ENCODE measurements at places on chromosomes 11 and 22. TPM values are rescaled to one million over a fixed set of nuclear protein-coding genes. Genes with fewer than 3 reads are reported as not detected.
A peak's percentile ranks its signal among the peaks of the same experiment; 100 is the strongest.

- no peaks in the 10 kb centered on the region for H3K27me3 ChIP-seq
- peak; percentile 67 for DNase-seq
- H3K4me1 ChIP-seq, result peaks cover 33% of the 10 kb centered on the region
- H3K36me3 ChIP-seq, result peaks cover 72% of the 10 kb centered on the region
- no peak overlapping the region for H3K4me3 ChIP-seq
Observed at GRCh38 chr11:45880772-45881570, 4.5 kb upstream of the MAPK8IP1 start.

- H3K36me3 ChIP-seq, result peaks cover 1% of the 10 kb centered on the region
- DNase-seq, result no peak
- H3K4me3 ChIP-seq, result no peak overlapping the region
- H3K4me1 ChIP-seq, result no peaks in the 10 kb centered on the region
- H3K27ac ChIP-seq, result no peak overlapping the region
Observed at GRCh38 chr11:103317118-103317517, 207.9 kb downstream of the DYNC2H1 start.

- no peak overlapping the region for H3K4me3 ChIP-seq
- no peak overlapping the region for H3K27ac ChIP-seq
- H3K4me1 ChIP-seq, result no peaks in the 10 kb centered on the region
- no peaks in the 10 kb centered on the region for H3K27me3 ChIP-seq
- no peak for DNase-seq
Observed at GRCh38 chr11:112770487-112770886, 190.7 kb upstream of the NCAM1 start.

DNA sequence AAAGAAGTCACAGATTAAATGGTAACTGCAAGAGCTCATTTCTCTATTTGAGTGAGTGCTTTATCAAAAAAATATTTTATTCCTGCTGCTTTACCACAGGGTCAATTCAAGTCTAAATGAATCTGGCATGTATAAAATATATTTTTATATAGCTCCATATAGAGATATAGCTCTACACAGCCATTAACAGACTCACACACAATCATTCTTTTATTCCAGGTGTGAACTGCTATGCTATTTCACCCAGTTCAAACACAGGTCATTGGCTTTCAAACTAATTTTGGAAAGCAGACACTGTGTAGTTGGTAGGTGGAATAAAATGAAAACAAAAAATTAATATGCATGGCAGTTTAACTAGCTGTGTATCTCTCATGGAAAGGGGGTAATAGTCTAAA is 63.1 kb downstream of the MAML2 start:
- H3K4me1 ChIP-seq, result peaks cover 37% of the 10 kb centered on the region
- no peak overlapping the region for H3K27ac ChIP-seq
- DNase-seq, result no peak
- no peaks in the 10 kb centered on the region for H3K27me3 ChIP-seq
- H3K4me3 ChIP-seq, result no peak overlapping the region
- H3K36me3 ChIP-seq, result no peaks in the 10 kb centered on the region

- no peak overlapping the region for H3K4me3 ChIP-seq
- no peak overlapping the region for H3K27ac ChIP-seq
Observed at GRCh38 chr11:111785886-111786412, 19.8 kb upstream of the PPP2R1B start.

- H3K4me3 ChIP-seq, result no peak overlapping the region
- no peak overlapping the region for H3K27ac ChIP-seq
- no peak for DNase-seq
- no peaks in the 10 kb centered on the region for H3K4me1 ChIP-seq
- no peaks in the 10 kb centered on the region for H3K27me3 ChIP-seq
Observed at GRCh38 chr11:103998826-103999508, 37.5 kb upstream of the DDI1 start.

- no peak overlapping the region for H3K4me3 ChIP-seq
- H3K4me1 ChIP-seq, result no peaks in the 10 kb centered on the region
Observed at GRCh38 chr11:64581057-64581523, 9.9 kb upstream of the SLC22A12 start.

DNA sequence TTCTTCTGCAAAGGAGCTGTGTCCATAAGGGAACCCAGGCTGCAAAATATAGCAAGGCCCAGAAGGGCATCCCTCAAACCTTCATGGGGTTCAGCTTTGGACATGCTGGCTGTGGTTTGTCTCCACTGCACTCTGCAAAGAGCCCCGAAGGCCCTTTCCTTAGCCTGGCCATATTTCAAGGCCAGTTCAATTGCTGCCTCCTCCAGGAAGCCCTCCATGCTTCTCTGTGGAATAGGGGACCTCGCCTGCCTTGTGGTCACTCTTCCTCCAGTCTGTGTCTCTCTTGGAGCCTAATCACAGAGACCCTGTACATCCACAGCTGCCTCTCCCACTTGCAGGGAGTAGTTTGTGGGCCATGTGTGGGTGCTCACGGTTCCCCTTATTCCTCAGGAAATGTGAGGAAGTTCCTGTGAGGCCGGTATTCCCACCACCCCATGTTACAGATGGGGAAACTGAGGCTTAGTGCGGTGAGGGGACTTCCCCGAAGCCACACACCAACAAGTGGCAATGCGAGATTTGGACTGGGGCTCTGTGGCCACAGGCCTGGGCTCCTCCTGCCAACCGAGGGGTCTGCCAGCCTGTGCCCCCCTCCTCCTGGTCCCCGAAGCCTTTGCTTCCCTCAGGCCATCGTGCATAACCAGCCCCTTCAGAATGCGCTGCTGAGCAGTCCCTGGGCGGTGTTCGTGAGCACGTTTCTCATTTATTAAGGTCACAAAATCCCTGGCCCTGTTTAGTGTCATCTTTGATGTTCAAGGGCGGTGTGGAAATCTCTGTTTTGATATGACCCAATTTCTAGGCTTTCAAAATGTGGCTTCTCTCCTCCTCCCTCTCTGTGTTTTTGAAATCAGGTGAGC is 65.8 kb downstream of the PARVB start:
- no peak for DNase-seq
- H3K4me1 ChIP-seq, result peaks cover 43% of the 10 kb centered on the region
- no peak overlapping the region for H3K4me3 ChIP-seq
- no peak overlapping the region for H3K27ac ChIP-seq
- peaks cover 11% of the 10 kb centered on the region for H3K36me3 ChIP-seq

DNA sequence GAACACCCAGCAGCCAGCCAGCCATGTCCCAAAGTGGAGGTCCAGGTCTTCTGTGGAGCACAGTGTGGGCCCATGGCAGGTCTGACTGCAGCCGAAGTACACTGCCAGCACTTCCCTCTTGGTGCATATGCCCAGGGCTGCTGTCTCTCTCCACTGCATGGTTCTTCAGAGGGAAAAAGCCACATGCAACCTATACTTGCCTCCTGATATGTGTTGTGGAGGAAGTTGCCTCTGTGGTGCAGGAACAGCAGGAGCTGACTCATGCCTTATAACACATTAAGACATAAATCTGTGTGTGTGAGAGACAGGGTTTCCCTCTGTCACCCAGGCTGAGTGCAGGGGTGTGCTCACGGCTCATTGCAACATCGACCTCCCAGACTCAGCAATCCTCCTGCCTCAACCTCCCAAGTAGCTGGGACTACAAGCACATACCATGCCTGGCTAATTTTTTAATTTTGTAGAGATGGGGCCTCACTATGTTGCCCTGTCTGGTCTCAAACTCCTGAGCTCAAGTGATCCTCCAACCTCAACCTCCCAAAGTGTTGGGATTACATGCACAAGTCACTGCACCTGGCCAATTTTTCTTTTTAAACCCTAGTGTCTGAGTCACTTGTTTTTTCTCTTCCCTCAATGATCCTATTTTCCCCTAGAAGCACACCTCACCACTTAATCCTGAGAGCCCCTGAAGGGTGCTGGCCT is 98.8 kb downstream of the MPPED2 start:
- no peaks in the 10 kb centered on the region for H3K36me3 ChIP-seq
- H3K4me1 ChIP-seq, result peaks cover 34% of the 10 kb centered on the region
- H3K4me3 ChIP-seq, result no peak overlapping the region
- DNase-seq, result peak; percentile 41
- no peak overlapping the region for H3K27ac ChIP-seq

GRCh38 chr22:37818409-37819104 is 4.6 kb upstream of the GALR3 start:
- H3K4me3 ChIP-seq, result peak overlapping the region; percentile 54
- no peak overlapping the region for H3K27ac ChIP-seq
- H3K27me3 ChIP-seq, result peaks cover 6% of the 10 kb centered on the region
- peak; percentile 83 for DNase-seq
- H3K4me1 ChIP-seq, result peaks cover 24% of the 10 kb centered on the region
- peaks cover 26% of the 10 kb centered on the region for H3K36me3 ChIP-seq

DNA sequence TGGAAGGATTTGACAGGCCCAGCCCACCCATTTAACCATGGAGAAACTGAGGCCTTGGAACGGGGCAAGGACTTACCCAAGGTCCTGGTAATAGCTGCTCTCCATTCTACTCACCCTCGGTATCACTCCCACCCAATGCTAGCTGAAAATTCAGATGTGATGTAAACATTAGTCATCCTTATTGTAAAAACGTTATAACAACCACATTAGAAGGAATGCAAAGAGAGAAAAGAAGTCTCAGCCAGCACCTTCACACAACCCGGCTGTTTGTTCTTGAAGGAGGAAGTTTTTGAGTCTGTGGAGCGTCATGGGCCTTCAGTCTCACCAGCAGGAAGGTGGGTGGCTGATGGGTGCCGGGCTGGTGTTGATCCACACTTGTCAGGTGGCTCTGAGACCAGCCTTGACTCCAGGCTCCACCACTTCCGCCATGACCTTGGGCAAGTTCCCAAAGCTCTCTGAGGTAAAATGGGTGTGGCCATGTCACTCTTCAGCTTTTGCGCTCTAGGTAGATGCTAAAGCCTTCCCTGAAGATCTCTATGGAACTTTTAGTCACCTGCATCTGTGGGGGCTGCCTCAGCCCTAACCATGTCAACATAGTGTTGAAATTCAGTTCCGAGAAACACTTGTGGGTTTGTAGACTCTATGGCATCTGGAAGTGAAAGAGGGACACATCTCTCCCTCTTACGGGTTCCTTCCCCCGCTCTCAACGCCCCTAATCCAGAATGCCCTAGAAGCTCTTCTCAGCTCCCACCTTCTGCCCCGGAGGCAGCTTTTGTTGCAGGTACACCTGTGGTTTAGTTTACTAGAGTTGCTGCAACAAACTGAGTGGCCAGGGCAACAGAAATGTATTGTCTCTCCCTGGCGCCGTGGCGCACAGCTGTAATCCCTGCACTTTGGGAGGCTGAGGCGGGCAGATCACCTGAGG is 14.8 kb downstream of the CD6 start:
- H3K27me3 ChIP-seq, result no peaks in the 10 kb centered on the region
- no peaks in the 10 kb centered on the region for H3K36me3 ChIP-seq
- no peak overlapping the region for H3K4me3 ChIP-seq
- H3K4me1 ChIP-seq, result peaks cover 4% of the 10 kb centered on the region

DNA sequence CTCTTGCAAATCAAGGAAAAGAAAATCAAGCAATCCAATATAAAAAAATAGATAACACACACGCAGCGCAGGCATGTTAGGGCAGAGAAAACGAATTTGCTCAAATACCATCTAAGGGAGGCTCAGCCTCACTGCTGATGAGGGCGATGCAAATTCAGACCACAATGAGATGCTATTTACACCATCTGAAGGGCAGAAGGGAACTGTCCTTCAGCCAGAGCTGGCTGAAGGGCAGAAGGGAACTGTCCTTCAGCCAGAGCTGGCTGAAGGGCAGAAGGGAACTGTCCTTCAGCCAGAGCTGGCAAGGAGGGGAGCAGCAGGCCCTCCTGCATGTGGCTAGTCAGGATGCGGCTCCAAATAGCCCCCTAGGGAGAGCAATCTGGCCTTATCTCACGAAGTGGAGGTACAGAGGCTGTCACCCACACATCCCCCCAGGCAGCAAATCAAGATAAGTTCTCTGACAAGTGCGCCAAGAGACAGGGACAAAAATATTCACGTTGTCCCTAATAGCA is 7.6 kb upstream of the SLC39A13 start:
- no peaks in the 10 kb centered on the region for H3K27me3 ChIP-seq
- H3K36me3 ChIP-seq, result no peaks in the 10 kb centered on the region
- no peak for DNase-seq
- peak overlapping the region; percentile 60 for H3K4me3 ChIP-seq
- peak overlapping the region; percentile 70 for H3K27ac ChIP-seq

DNA sequence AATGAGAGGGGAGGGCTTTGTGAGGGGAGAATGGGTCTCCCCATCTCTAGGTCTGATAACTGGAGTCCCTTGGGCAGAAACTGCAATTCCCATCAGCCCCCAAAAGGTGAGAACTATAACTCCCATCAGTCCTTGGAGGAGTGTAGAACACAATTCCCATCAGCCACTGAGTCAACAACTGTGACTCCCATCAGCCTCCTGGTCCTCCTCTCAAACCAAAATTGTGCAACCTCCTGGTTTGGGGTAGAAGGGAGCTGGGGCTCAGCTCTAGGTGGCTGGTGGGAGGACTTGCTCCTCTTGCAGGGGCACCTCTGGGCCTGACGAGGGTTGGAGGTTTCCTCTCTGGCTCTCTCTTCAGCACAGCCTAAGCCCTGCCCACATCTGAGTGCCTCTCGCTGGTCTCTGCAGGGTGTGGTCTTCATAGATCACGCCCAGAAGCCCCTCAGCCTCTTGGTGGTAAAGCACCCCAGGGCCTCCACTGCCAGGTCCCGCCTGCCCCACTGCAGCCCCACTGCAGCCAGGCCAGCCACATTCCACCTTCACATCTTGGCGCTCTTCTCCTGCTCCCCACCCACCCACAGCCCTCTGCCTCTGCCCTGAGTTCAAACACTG is 18.5 kb downstream of the SLC22A12 start:
- H3K4me3 ChIP-seq, result no peak overlapping the region
- DNase-seq, result no peak

DNA sequence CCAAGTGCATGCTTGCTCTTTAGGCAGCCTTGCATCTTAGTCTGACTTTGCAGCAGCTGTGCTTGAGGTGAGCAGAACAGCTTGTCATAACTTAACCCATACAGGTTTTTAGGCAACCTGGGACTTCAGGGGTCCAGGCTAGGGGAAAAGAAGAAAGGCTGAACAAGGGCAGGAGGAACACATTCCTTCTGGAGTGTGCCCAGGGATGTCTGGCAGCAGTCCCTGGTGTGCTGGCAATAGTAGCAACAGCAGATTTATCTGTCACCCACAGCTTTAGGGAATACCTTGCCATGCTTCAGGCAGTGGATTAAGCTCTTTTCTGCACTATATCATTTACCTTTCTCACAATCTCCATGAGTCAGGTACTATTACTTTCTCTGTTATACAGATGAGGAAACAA is 513.0 kb downstream of the RAB38 start:
- H3K4me1 ChIP-seq, result no peaks in the 10 kb centered on the region
- H3K27me3 ChIP-seq, result no peaks in the 10 kb centered on the region
- H3K27ac ChIP-seq, result no peak overlapping the region
- DNase-seq, result no peak
- no peaks in the 10 kb centered on the region for H3K36me3 ChIP-seq
- H3K4me3 ChIP-seq, result no peak overlapping the region

DNA sequence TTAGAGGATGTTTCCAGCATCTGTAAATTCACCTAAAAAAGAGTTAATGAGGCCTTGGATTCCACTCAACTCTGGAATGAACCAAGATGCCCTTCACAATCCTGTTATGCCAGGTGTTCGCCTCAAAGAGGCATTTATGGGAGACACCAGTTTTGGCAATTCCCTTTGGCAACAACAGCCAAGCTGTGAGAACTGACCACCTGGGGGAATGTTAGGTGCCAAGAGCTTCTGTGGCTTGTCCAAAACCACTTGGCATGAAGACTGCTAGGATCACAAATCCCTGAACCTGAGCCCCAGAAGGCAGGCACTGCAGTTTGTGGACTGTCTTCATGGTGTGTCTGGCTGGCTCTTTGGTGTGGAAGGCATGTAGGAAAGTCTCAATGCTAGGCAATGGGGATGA is 164.4 kb upstream of the BDNF start:
- no peaks in the 10 kb centered on the region for H3K36me3 ChIP-seq
- H3K27me3 ChIP-seq, result no peaks in the 10 kb centered on the region
- DNase-seq, result no peak
- H3K4me1 ChIP-seq, result no peaks in the 10 kb centered on the region
- H3K4me3 ChIP-seq, result no peak overlapping the region
- H3K27ac ChIP-seq, result no peak overlapping the region

NLRP14 gene
- total RNA-seq, result not detected

OR8U1 gene
- total RNA-seq, result not detected

C11orf16 gene
- not detected for total RNA-seq

INS gene
- total RNA-seq, result not detected

FAM180B gene
- 0.37 TPM for total RNA-seq

MMP1 gene
- total RNA-seq, result 3.8 TPM

SSTR3 gene
- total RNA-seq, result not detected

Data from stomach (tissue), 19 donors.